Large intestine (tissue), 12 donors: ENCODE measurements at places on chromosomes 3 and 15.

DNA sequence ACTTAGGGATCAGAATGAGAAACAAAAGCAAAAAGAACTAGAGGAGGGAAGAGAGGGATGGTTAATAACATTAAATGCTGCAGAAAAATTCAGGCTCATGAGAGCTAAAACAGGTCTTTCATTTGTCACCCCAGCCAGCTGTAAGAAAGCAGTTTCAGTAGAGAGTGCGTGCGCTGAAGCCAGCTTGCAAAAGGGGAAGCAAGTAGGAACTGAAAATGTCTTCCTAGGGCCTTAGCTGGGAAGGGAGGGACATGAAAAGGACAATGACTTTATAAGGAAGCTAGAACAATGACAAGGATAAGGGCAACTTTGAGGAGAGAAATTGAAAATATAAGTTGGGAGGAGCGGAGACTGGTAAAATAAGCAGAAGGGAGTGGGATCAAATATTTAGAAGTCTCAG is 3.1 kb downstream of the CIAO2A start:
- peaks cover 12% of the 10 kb centered on the region for H3K4me1 ChIP-seq
- peaks cover 14% of the 10 kb centered on the region for H3K36me3 ChIP-seq
- DNase-seq, result no peak
- H3K4me3 ChIP-seq, result no peak overlapping the region
- no peaks in the 10 kb centered on the region for H3K27me3 ChIP-seq

GRCh38 chr15:74781431-74782258 is at the start of gene CSK:
TSS of gene CSK (plus strand) at chr15:74782080. CDS start at chr15:74798298, 16,218 bp downstream.
- peaks cover 68% of the 10 kb centered on the region for H3K4me1 ChIP-seq
- peak; percentile 70 for DNase-seq
- H3K27ac ChIP-seq, result peak within 1 kb of the TSS; percentile 44
- peak within 1 kb of the TSS; percentile 83 for H3K4me3 ChIP-seq
- H3K36me3 ChIP-seq, result peaks cover 12% of the 10 kb centered on the region
- H3K27me3 ChIP-seq, result no peaks in the 10 kb centered on the region

GRCh38 chr3:13142552-13143380 is 69.5 kb upstream of the IQSEC1 start:
- no peak for DNase-seq
- no peaks in the 10 kb centered on the region for H3K36me3 ChIP-seq
- H3K27ac ChIP-seq, result no peak overlapping the region
- no peak overlapping the region for H3K4me3 ChIP-seq

GRCh38 chr3:87173776-87174175 is 53.3 kb upstream of the CHMP2B start:
- DNase-seq, result no peak
- H3K27me3 ChIP-seq, result no peaks in the 10 kb centered on the region
- H3K4me3 ChIP-seq, result no peak overlapping the region
- H3K4me1 ChIP-seq, result no peaks in the 10 kb centered on the region

DNA sequence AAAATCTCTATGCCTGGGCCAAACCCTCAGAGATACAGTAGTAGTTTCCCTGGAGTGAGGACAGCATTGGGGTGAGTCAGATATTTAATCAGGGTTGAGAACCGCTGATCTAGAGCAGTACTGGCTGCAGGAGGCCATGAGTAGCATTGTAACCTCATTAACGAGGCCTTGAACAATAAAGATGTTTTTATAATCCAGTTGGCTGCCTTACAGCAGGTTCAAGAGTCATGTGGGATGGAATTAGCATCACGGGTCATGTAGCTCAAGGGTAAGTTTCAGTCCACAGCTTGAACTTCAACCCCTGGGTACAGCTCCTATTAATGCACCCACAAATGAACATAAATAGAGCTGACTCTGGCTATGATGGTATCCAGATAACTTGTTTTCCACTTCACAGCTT is 5.1 kb downstream of the HPS3 start:
- H3K27me3 ChIP-seq, result no peaks in the 10 kb centered on the region
- no peaks in the 10 kb centered on the region for H3K36me3 ChIP-seq
- no peak overlapping the region for H3K4me3 ChIP-seq
- peak overlapping the region; percentile 83 for H3K27ac ChIP-seq

DNA sequence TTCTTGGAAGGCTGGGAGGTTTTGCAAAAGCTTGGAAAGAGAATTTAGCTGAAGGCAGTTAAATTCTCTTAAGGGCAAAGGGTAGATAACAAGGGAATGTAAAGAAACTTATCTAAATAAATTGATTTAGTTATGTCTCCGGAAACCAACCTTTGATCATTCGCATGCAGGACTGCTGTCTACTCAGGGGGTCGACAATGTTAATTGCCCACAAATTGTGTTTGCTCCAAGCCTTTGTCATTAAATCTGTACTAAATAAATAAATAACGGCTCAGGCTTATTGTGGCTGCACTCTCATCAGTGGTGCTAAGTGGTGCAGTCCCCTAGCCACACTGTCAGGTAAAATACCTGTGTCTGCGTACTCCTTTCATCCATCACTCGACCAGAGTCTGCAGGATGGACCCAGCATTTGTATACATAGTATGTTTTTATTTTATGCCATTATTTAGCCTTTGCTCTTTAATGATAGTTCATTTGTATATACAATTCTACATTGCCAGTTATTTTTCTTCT is 497.4 kb upstream of the RASGRP1 start:
- no peak for DNase-seq
- no peaks in the 10 kb centered on the region for H3K4me1 ChIP-seq
- no peaks in the 10 kb centered on the region for H3K27me3 ChIP-seq
- H3K4me3 ChIP-seq, result no peak overlapping the region
- no peak overlapping the region for H3K27ac ChIP-seq
- H3K36me3 ChIP-seq, result no peaks in the 10 kb centered on the region

- no peak overlapping the region for H3K4me3 ChIP-seq
- DNase-seq, result no peak
- H3K4me1 ChIP-seq, result no peaks in the 10 kb centered on the region
- no peaks in the 10 kb centered on the region for H3K36me3 ChIP-seq
Measured at GRCh38 chr3:127410137-127410488, 122.3 kb upstream of the PRR20G start.

GRCh38 chr15:80268101-80268500 is 16.1 kb upstream of the CTXND1 start:
- H3K4me3 ChIP-seq, result no peak overlapping the region
- H3K36me3 ChIP-seq, result no peaks in the 10 kb centered on the region
- no peak overlapping the region for H3K27ac ChIP-seq
- H3K27me3 ChIP-seq, result peaks cover 8% of the 10 kb centered on the region
- no peak for DNase-seq

- no peaks in the 10 kb centered on the region for H3K36me3 ChIP-seq
- H3K4me3 ChIP-seq, result no peak overlapping the region
- H3K4me1 ChIP-seq, result no peaks in the 10 kb centered on the region
Measured at GRCh38 chr3:17683542-17684207, 58.8 kb downstream of the TBC1D5 start.

DNA sequence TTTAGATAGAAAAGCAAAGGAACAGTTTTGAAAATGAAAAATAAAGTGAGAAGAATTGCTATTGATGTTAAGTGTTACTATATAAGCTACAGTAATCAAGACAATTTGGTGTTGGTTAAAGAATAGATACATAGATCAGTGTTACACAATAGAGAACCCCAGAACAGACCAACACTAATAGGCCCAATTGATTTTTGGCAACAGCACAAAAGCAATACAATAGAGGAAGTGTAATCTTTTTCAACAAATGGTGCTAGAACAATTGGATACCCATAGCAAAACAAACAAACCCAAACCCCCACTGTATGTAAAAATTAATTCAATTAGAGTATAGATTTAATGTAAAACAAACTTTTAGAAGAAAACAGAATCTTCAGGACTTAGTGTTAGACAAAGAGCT is 61.8 kb downstream of the ATP11B start:
- H3K4me1 ChIP-seq, result no peaks in the 10 kb centered on the region
- DNase-seq, result no peak
- no peaks in the 10 kb centered on the region for H3K27me3 ChIP-seq
- no peak overlapping the region for H3K27ac ChIP-seq
- peaks cover 25% of the 10 kb centered on the region for H3K36me3 ChIP-seq

GRCh38 chr15:61861962-61862361 is 198.3 kb downstream of the VPS13C start:
- no peaks in the 10 kb centered on the region for H3K27me3 ChIP-seq
- no peak for DNase-seq
- no peak overlapping the region for H3K27ac ChIP-seq
- H3K4me1 ChIP-seq, result no peaks in the 10 kb centered on the region
- H3K36me3 ChIP-seq, result peaks cover 10% of the 10 kb centered on the region

- peaks cover 10% of the 10 kb centered on the region for H3K4me1 ChIP-seq
- no peak for DNase-seq
- no peaks in the 10 kb centered on the region for H3K27me3 ChIP-seq
- H3K4me3 ChIP-seq, result no peak overlapping the region
- H3K27ac ChIP-seq, result no peak overlapping the region
Measured at GRCh38 chr3:159674583-159674982, 314.1 kb upstream of the IL12A start.

- H3K4me1 ChIP-seq, result no peaks in the 10 kb centered on the region
- DNase-seq, result no peak
- no peaks in the 10 kb centered on the region for H3K36me3 ChIP-seq
Measured at GRCh38 chr3:29745232-29745870, 464.5 kb downstream of the RBMS3 start.

GRCh38 chr3:112560721-112561483 is 860 bp downstream of the ATG3 start:
- no peaks in the 10 kb centered on the region for H3K27me3 ChIP-seq
- peaks cover 20% of the 10 kb centered on the region for H3K4me1 ChIP-seq

GRCh38 chr15:51267703-51268083 is 70.7 kb downstream of the CYP19A1 start:
- peaks cover 51% of the 10 kb centered on the region for H3K27me3 ChIP-seq
- no peak overlapping the region for H3K27ac ChIP-seq
- peak overlapping the region; percentile 29 for H3K4me3 ChIP-seq
- no peaks in the 10 kb centered on the region for H3K36me3 ChIP-seq
- peaks cover 4% of the 10 kb centered on the region for H3K4me1 ChIP-seq
- no peak for DNase-seq

DNA sequence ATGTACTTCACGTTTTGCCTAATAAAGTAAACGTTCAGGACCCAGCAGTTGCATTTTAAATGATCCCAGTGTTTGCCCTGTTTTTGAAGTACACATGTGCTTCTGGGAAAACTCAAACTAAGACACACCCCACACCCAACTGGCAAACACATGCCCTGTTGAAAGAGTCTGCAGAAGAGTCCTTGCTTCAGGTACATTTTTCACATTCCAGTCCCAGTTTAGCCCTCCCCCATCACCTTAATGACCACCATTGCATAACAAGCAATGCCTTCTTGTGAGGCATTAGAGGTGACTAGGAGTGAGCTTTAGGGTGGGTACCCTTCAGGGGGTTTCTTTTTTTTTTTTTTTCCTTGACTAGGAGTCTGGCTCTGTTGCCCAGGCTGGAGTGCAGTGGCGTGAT is 322.3 kb downstream of the CNTN4 start:
- DNase-seq, result no peak
- no peaks in the 10 kb centered on the region for H3K4me1 ChIP-seq
- no peak overlapping the region for H3K4me3 ChIP-seq

DNA sequence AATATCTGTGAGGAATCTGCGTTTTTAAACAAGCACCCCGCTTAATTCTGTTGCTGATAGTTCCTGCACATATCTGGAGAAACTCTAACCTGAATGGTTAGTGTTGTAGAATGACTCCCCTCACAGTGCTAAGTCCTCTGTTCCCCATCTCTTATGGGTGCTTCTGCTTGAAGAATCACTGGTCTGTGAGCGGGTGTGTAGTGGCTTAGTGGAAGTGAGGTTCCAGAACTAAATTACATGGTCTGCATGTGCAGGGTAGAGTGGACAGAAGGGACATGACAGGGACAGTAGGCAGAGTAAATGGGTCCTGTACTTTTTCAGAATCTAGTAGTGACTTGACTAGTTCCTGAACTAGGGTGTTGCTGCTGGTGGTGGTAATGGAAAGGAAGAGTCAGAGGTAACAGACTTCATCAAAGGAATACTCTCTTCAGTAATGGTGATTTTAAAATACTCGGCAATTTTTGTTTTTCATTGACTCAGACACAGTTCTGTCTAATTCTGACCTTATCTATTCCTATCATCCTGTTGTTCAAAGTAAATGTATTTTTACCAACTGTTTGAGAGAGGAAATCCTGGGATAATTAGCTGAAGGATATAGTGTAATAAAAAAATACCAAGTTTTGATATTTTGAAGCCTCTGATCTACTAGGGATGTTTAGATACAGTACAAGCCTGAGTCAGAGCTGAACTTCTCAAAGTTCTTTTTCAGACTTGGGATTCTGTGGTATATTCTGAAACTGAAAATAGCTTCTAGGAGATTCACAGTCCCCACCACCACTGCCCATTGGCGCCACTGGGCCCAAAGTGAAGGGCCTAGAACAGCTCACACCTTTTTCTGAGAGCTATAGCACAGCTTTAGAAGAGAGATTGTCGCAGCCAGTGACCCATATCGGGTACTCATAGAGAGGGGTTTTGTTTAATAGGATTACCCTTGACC is 55.5 kb downstream of the FNDC3B start:
- H3K4me1 ChIP-seq, result peaks cover 15% of the 10 kb centered on the region
- no peak overlapping the region for H3K4me3 ChIP-seq
- H3K27ac ChIP-seq, result no peak overlapping the region
- no peak for DNase-seq
- H3K36me3 ChIP-seq, result no peaks in the 10 kb centered on the region

DNA sequence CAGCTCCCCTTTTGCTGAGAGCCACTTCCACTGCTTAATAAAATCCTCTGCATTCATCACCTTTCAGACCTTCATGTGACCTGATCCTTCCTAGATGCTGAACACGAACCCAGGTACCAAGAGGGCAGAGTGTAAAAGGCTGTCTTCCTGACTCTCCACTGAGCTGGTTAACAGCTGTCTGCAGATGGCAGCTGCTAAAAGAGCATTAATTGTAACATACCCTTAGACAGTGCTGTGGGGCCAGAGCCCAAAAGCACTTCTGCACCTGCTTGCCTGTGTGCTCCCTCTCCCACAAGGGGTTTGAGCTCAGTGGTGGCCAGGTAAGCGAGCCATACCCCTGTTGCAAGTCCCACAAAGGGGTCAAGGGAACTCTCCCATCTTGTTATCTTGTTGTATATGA is 187.3 kb downstream of the UBE2E2 start:
- DNase-seq, result no peak
- no peaks in the 10 kb centered on the region for H3K27me3 ChIP-seq
- no peaks in the 10 kb centered on the region for H3K4me1 ChIP-seq
- no peak overlapping the region for H3K27ac ChIP-seq

- H3K4me1 ChIP-seq, result no peaks in the 10 kb centered on the region
- H3K4me3 ChIP-seq, result no peak overlapping the region
- H3K27ac ChIP-seq, result no peak overlapping the region
- DNase-seq, result no peak
- no peaks in the 10 kb centered on the region for H3K36me3 ChIP-seq
- no peaks in the 10 kb centered on the region for H3K27me3 ChIP-seq
Measured at GRCh38 chr3:5499404-5499803, 311.9 kb downstream of the EDEM1 start.

DNA sequence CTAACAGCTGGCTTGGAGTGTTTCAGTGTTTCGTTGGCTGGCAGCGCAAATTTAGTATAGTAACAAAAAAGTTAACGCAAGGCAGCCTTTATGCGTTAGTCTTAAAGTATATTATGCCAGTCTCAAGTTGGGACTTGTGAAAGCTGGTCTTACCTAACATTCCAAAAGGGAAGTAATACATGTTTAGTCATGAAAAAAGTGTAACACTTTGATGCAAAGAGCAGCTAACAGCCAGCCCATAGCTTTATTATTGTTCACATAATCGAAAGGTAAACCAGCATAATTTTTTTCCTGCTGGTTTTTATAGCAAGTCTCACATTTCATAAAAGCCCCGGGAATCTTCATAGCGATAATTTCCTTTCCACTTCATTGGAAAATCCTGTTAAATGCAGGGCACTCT is 2.4 kb upstream of the GPR87 start:
- H3K4me3 ChIP-seq, result no peak overlapping the region
- H3K4me1 ChIP-seq, result no peaks in the 10 kb centered on the region
- H3K36me3 ChIP-seq, result no peaks in the 10 kb centered on the region
- DNase-seq, result no peak
- no peak overlapping the region for H3K27ac ChIP-seq
